Breast epithelium (tissue), 4 donors: ENCODE measurements at places on chromosomes 2 and 18.

DNA sequence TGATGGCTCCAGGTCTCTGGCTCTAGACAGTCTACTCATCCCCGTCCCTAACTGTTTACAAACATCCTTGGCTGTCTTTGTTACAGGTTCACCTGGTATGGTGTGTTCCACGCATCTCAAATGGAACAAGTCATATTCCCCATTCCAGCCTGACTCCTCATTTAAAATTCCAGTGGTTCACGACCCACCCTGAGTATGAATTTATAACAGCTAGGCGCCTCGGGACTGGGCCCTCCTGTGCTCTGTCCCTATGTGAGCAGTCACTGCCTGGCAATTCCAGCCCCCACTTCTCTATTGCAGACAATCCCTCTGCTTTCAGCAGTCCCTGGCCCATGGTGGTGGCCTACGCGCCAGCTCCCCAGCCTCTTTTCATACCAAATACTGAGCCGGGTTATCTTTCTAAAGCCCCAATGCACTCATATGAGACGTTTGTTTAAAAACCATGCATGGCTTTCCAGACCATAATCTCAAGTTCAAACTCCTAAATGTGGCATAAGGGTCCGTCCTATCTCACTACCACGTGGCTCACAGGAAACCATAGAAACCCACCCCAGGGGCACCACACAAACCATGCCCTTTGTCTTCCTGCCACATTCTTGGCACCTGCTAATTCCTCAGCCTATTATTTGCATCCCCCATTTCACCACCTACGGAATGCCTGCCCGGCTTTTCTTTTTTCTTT lies 1.6 kb downstream of the SERPINB8 start:
- no peak for DNase-seq

DNA sequence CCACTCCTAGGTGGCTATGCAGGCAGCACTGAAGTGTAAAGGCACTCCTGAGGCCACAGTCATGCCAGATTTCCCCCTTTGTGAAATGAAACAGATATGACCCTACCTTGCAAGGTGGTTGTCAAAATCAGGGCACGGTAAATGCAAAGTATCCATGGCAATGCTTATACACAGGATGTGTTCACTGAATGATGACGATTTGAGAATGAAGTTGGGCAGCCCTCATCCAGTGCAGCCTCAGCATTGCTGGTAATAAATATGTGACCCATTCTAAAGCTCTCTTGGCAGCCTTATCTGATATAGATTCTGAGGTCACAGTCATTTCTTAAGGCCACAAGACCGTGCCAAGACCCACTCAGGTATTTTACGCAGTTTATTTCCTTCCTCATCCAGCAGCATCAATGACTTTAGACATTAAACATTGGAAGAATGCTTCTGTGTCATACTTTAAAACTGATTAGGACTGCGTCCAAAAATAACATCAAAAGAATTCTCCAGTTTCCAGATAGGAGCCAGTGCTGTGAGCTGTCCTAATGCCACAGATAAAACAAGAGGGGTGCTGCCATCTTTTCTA lies 125.5 kb upstream of the SERTAD2 start:
- no peak for DNase-seq

- DNase-seq = peak; percentile 66
Measured at GRCh38 chr2:101151146-101151858, at the start of gene TBC1D8. Gene TBC1D8 (minus strand): TSS chr2:101151382. CDS start chr2:101151253, 129 bp downstream.

- no peak for DNase-seq
Measured at GRCh38 chr2:195534971-195535370, 122.1 kb upstream of the SLC39A10 start.

GRCh38 chr2:86808315-86809161 lies 17.8 kb upstream of the CD8A start:
- peak; percentile 91 for DNase-seq

GRCh38 chr18:73235491-73235890 lies 367.7 kb upstream of the NETO1 start:
- no peak for DNase-seq

- DNase-seq = no peak
Measured at GRCh38 chr2:219401606-219402005, 13.9 kb upstream of the DNPEP start.

- no peak for DNase-seq
Measured at GRCh38 chr2:212945526-212945925, 205.9 kb downstream of the IKZF2 start.

- no peak for DNase-seq
Measured at GRCh38 chr2:99689145-99689742, 199.4 kb upstream of the REV1 start.
